ENCODE measurements at places on chromosomes 3 and 15. TPM values are rescaled to one million over a fixed set of nuclear protein-coding genes. Genes with fewer than 3 reads are reported as not detected.

- no peak for DNase-seq
- no peaks in the 10 kb centered on the region for H3K4me1 ChIP-seq
- no peak overlapping the region for H3K27ac ChIP-seq
- H3K36me3 ChIP-seq, result no peaks in the 10 kb centered on the region
- H3K4me3 ChIP-seq, result no peak overlapping the region
- H3K27me3 ChIP-seq, result no peaks in the 10 kb centered on the region
Measured at GRCh38 chr15:51647128-51647562, 24.6 kb upstream of the DMXL2 start.

DNA sequence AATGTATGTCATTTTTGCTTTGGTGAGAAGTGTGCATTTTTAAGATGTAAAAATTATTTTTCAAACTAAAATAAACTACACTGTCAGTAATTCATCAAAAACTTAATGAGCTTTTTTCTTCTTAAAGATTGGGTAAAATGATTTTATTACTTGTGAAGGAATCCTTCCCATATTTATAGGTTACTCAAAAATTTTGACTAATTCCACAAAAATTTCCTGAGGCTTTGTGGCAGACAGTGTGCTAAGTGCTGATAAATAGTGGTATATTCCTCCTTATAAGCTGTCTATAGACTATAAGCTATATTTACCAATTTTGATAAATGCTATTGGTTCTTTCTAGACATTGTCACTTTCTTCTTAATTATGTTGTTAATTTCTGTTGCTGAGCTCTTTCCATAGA is 284.5 kb upstream of the SEMA6D start:
- no peaks in the 10 kb centered on the region for H3K4me1 ChIP-seq
- H3K27ac ChIP-seq, result no peak overlapping the region
- H3K4me3 ChIP-seq, result no peak overlapping the region

The CX3CR1 gene
- total RNA-seq, result 0.33 TPM

The GRK7 gene
- total RNA-seq, result 0.25 TPM

The CMTM8 gene
- total RNA-seq, result 17.8 TPM

All from CD4-positive, alpha-beta memory T cell (primary cell).